Muscle of leg (tissue), 16 donors: ENCODE measurements at places on chromosomes 16 and 17. TPM values are rescaled to one million over a fixed set of nuclear protein-coding genes. Genes with fewer than 3 reads are reported as not detected.

DNA sequence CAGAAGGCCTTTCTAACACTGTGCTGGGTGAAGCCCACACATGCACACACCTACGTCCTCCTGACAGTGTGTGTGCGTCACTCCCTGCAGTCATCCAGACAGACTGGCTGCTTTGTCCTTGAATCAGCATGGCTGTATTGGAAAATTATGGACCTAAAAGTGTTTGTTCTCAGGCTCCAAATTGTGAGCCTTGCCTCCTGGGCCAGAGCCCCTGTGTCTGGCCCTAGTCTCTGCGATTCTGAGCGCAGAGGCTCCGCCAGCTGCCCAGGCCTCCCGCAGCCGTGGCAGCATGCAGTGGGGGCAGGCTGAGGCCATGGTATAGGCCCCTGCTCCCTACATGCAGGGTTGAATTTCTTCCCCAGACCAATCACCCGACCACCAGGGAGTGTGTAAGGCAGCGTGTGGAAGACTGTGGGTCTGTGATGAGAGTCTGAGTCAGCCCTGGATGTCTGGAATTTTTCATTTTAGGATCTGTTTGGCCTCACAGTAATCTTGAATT lies 166.9 kb downstream of the LGALS9B start:
- H3K27me3 ChIP-seq = no peaks in the 10 kb centered on the region
- H3K36me3 ChIP-seq = no peaks in the 10 kb centered on the region
- no peak overlapping the region for H3K4me3 ChIP-seq
- H3K27ac ChIP-seq = no peak overlapping the region
- H3K4me1 ChIP-seq = peaks cover 2% of the 10 kb centered on the region

DNA sequence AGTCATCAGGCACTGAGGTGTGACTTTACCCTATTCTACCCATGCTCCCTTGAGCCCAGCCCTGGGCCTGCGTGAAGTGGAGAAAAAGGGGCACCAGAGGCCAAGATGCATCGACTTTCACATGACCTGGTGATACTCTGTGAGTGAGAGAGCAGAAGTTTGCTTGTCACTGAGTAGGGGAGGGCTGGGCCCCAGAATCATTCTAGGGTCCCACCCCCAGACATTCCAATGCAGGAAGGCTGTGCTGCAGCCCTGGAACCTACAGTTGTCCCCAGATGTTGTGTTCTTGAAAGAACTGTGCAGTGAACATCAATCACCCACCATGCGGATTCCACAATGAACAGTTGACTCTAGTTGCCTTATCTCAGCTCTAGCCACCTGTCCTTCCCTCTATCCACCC lies 6.2 kb upstream of the RMI2 start:
- no peaks in the 10 kb centered on the region for H3K4me1 ChIP-seq
- H3K27me3 ChIP-seq = no peaks in the 10 kb centered on the region
- H3K4me3 ChIP-seq = no peak overlapping the region

GRCh38 chr17:59356543-59357218 lies 25.2 kb downstream of the YPEL2 start:
- DNase-seq = no peak
- H3K36me3 ChIP-seq = peaks cover 21% of the 10 kb centered on the region
- no peak overlapping the region for H3K4me3 ChIP-seq
- no peak overlapping the region for H3K27ac ChIP-seq
- H3K4me1 ChIP-seq = peaks cover 3% of the 10 kb centered on the region
- no peaks in the 10 kb centered on the region for H3K27me3 ChIP-seq

GRCh38 chr16:19881028-19881427 lies 3.6 kb downstream of the GPRC5B start:
- peaks cover 54% of the 10 kb centered on the region for H3K4me1 ChIP-seq
- no peak overlapping the region for H3K4me3 ChIP-seq
- H3K27me3 ChIP-seq = peaks cover 14% of the 10 kb centered on the region
- H3K27ac ChIP-seq = no peak overlapping the region

- H3K36me3 ChIP-seq = no peaks in the 10 kb centered on the region
- H3K4me3 ChIP-seq = no peak overlapping the region
- no peaks in the 10 kb centered on the region for H3K27me3 ChIP-seq
- H3K27ac ChIP-seq = no peak overlapping the region
- H3K4me1 ChIP-seq = no peaks in the 10 kb centered on the region
- no peak for DNase-seq
Measured at GRCh38 chr16:60553090-60553757, 1483.0 kb downstream of the CDH8 start.

- H3K27me3 ChIP-seq = no peaks in the 10 kb centered on the region
- DNase-seq = peak; percentile 61
- H3K4me3 ChIP-seq = no peak overlapping the region
- H3K27ac ChIP-seq = peak overlapping the region; percentile 47
- peaks cover 63% of the 10 kb centered on the region for H3K36me3 ChIP-seq
Measured at GRCh38 chr16:4339909-4340308, 11.2 kb downstream of the PAM16 start.

GRCh38 chr16:65991149-65991701 lies 375.3 kb upstream of the CDH5 start:
- no peaks in the 10 kb centered on the region for H3K27me3 ChIP-seq
- H3K27ac ChIP-seq = no peak overlapping the region
- peaks cover 3% of the 10 kb centered on the region for H3K4me1 ChIP-seq
- DNase-seq = no peak
- H3K4me3 ChIP-seq = no peak overlapping the region

DNA sequence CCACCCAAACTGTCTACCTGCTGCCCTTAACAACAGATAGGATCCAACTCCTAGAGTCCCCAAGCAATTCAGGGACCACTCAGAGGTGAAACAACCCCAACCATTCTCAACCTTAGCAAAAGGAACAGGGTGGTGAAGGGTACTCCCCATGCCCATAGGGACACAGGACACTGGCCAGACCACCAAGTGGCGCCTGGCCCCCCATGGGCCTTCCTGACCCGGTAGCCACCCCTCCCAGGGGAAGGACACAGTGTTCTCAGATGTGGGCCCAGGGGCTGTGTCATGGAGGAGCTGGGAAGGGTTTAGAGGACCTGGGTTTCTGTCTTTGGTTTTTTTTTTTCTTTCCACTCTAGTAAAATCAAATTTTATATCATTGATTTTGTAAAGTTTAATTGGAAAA lies 9.7 kb upstream of the SLC25A39 start:
- no peak overlapping the region for H3K27ac ChIP-seq
- no peak overlapping the region for H3K4me3 ChIP-seq
- peaks cover 5% of the 10 kb centered on the region for H3K27me3 ChIP-seq
- H3K4me1 ChIP-seq = peaks cover 14% of the 10 kb centered on the region
- no peak for DNase-seq
- no peaks in the 10 kb centered on the region for H3K36me3 ChIP-seq

- no peak overlapping the region for H3K27ac ChIP-seq
- no peak for DNase-seq
- no peaks in the 10 kb centered on the region for H3K27me3 ChIP-seq
- no peak overlapping the region for H3K4me3 ChIP-seq
- H3K4me1 ChIP-seq = peaks cover 13% of the 10 kb centered on the region
Measured at GRCh38 chr17:20279631-20280030, 187.7 kb downstream of the LGALS9B start.

GRCh38 chr16:86963600-86964575 lies 353.3 kb downstream of the C16orf95 start:
- H3K36me3 ChIP-seq = no peaks in the 10 kb centered on the region
- H3K4me1 ChIP-seq = peaks cover 49% of the 10 kb centered on the region
- no peak overlapping the region for H3K4me3 ChIP-seq
- H3K27me3 ChIP-seq = peaks cover 34% of the 10 kb centered on the region
- H3K27ac ChIP-seq = no peak overlapping the region
- DNase-seq = no peak

DNA sequence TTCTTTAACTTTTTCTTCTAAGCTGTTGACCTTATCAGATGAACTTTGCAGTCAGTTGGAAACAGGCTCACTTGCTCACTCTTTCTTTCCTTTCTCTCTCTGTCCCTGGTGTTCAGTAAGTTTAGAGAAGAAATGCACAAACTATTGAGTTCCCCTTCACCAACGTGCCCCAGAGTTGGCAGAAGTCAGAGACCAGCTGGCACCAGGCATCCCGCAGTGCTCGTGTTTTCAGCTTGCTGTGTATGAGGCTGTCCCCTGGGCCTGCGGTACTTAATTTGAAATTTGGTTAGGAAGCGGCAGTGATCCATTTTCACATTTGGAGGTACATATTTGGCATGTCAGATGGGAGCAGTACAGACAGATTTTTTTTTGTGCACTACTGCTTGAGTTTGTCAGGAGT lies 258.6 kb downstream of the SNX29 start:
- no peaks in the 10 kb centered on the region for H3K36me3 ChIP-seq
- H3K27me3 ChIP-seq = no peaks in the 10 kb centered on the region
- H3K27ac ChIP-seq = no peak overlapping the region
- peak; percentile 46 for DNase-seq

DNA sequence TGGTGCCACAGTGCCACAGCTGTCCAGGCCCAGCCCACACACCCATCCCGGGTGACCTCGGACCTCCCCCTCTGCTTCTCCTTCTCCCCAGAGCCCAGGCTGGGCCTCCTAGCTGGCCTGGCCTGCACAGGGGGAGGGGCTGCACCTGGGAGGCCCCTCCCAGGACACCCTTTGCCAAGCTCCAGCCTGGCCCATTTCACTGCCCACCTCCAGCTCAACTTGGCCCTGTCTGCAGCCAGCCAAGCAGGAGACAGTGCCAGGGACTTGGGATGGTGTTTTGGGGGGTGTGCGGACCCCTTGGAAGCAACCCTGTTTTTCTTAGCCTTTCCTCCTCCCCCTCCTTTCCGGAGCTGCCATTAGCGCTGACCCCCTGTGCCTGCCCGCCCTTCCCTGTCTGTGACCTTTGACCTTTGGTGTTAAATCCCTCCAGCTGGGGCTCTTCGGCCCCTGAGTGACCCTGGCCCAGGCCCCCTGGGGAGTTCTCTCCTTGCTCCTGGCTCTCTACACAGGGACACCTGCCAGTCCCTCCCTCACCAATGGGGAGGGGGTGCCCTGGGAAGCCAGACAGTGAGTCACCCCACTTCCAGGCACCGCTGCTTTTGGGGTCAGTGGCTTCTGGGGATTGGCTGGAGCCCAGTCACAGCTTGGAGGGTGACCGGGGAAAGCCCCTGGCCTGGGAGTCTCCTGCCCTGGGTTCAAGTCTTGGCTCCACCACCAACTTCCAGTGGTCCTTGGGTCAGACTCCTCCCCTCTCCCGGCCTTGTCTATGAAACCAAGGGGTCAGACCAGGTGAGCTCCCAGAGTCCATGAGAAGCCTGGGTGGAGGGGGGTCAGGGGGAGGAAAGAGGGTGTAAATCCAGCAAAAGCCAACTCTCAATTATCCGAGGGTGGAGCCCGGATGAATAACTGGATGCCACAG lies 1.9 kb downstream of the GLIS2 start:
- peaks cover 70% of the 10 kb centered on the region for H3K4me1 ChIP-seq
- peak; percentile 45 for DNase-seq
- peak overlapping the region; percentile 74 for H3K27ac ChIP-seq
- H3K27me3 ChIP-seq = peaks cover 18% of the 10 kb centered on the region

GRCh38 chr17:44820631-44821212 lies 9.4 kb downstream of the GJC1 start:
- no peaks in the 10 kb centered on the region for H3K27me3 ChIP-seq
- H3K27ac ChIP-seq = no peak overlapping the region
- peak; percentile 22 for DNase-seq
- no peaks in the 10 kb centered on the region for H3K4me1 ChIP-seq

DNA sequence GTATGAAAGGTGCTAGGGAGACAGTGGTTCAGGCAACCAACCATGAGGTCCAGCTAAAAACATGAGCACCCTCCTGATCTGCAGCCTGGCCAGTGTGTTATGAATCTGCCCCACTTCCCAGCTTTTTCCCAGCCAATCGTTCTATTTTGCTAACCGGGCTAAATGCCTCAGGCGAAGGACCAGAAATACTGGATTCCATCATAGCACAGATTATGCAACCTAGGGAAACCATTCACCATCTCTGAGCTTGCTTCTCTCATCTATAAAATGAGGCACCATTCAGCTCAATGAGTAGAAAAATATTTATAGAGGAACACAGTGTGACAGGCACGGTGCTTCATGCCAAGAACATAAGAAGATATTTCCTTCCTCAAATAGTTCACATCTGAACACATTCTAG lies 45.2 kb upstream of the NUDT7 start:
- DNase-seq = no peak
- peaks cover 3% of the 10 kb centered on the region for H3K4me1 ChIP-seq
- H3K27ac ChIP-seq = no peak overlapping the region
- no peak overlapping the region for H3K4me3 ChIP-seq

ADGRG1 gene
- total RNA-seq = 1.9 TPM

TSPOAP1 gene
- 3.6 TPM for total RNA-seq

TBC1D3E gene
- not detected for total RNA-seq
